ENCODE measurements at places on chromosomes 4 and X.

DNA sequence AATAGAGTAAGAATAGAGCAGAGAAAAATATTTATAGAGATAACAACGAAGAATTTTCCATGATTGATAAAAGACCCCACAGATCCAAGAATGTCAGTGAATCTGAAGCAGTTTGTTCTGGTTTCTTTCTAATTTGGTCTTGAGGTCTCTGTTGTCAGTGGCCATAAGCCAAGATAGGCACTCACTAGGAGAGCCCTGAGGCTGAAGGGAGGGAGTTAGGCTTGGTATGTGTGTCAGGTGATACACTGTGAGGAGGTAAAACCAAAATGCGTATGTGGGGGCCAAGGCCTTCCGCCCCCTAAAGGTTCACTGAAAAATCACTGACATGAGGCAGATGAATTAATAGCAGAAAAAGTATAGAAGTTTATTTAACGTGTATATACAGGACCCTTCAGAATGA lies 382.3 kb upstream of the HTR2C start:
- no peak for DNase-seq

- no peak for DNase-seq
Observed at GRCh38 chr4:111999801-112000200, 145.5 kb upstream of the FAM241A start.

- DNase-seq, result no peak
Observed at GRCh38 chrX:47224266-47224895, 5.9 kb downstream of the CDK16 start.

GRCh38 chr4:149370785-149371420 lies 444.7 kb downstream of the IQCM start:
- peak; percentile 26 for DNase-seq

DNA sequence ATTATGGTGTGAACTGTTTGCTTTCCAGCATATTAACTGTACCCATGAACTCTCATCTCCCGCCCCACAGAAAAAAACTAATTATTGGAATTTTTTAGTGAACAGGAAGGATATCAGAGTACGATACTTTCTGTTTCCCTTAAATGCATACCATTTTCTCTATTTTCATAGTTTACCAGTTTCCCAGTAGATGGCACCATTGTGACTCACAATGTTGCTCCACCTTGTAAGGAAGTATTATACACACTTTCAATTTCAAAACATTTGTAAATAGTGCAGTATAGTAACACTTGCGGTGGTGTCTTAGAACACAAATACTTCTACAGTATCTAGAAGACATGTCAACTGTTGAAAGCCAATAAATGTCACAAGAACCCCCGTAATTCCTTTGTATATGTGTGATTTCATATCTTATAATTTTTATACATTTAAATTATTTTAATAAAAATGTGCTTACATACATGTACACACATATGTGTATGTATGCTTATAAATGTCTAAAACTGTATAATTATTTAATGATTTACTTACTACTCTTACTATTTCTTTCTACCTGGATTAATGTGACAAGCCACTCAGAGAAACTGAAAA lies 167.3 kb downstream of the SLIT2 start:
- peak; percentile 26 for DNase-seq

DNA sequence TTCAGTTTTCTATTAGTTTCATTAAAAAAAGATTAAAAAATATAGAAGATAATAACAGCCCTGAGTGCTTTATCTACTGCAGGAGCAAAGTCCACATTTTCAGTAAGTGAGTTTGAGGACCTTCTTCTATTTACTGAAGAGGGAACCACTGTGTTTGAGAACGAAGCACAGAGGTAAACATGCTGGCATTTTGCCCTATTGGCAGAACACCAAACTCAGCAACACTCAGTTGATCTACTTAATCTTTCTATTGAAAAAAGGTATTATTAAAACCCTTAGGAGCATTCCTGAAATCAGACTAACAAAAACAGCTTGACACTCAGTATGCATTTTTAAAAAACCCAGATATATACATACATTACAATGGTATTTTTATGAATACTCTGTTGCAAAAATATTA lies 1496.7 kb downstream of the TECRL start:
- no peak for DNase-seq

DNA sequence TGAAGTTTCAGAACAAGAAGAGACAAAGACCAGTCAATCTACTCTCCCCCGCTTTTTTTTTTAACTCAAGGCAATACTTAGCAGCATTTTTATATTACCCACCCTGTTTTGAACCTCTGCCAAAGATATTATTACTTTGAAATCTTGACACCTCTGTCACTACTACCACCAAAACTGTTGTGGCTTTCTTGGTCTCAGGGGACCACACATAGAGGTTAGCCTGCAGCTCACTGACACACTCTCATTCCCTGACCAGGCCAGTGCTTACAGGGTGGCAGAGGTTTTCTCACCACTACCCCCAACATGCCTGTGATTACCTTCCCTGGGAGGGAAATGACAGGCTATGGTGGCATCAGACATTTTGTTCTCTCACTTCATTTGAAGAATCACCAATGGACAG lies 137.4 kb upstream of the STIM2 start:
- DNase-seq, result no peak

GRCh38 chrX:110120025-110120424 lies 117.1 kb downstream of the TMEM164 start:
- DNase-seq, result no peak

GRCh38 chrX:57899064-57899463 lies 11.2 kb downstream of the ZXDA start:
- DNase-seq, result no peak

GRCh38 chrX:1673337-1673736 lies 58.5 kb downstream of the ASMT start:
- peak; percentile 58 for DNase-seq

DNA sequence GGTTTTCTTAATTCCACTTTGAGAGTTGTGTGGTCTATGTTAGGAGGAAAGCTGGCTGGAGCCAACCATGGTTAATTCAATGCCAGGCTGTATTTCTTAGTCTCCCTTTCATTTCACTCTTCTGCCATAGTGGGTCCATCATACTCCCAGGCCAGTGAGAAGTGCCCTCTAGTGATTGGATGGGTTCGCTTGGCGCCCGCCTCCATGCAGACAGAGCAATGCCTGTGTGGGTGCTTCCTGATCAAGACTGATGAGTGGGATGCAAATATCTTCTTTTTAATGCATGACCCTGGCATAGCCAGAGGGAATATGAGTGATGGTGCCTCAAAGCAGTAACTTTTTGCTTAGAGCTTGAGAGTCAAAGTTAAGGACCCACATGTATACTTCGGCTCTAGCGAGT lies 6.4 kb downstream of the BMX start:
- DNase-seq, result no peak

DNA sequence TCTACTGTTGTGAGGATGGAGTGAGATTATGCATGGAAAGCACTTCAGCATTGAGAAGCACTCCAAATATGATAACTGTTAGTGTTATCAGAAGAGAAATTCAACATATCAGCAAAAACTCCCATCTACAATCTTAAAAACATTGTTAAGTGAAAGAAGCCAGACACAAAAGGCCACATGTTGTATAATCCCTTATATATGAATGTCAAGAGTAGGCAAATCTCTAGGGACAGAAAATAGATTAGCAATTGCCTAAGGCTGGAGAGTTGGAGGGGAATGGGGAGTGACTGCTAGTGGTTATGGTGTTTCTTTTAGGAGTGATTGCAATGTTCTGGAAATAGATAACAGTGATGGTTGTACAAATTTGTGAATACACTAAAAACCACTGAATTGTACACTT lies 122.5 kb upstream of the LNX1 start:
- no peak for DNase-seq

DNA sequence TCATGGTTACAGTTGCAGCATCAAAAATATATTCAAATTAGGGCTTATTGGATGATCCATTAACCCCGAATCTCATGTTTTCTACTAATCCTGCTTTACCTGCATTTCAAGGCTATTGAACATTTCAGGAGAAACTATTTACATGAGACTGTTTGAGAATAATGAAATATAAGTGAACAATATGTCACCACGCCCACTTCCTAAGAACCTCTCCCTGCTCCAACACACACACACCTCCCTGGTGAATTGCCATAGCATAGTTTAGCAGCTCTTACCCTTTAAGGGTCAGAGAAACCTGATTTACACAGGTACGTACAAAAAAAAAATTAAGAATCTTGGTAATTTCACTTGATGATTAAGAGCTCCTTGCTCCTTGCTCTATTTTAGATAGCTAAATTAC lies 113.4 kb downstream of the ANXA5 start:
- no peak for DNase-seq

Measured in NCI-H460 (cell line).